AG08396 (cell line): ENCODE measurements at places on chromosomes 2 and 18.
A peak's percentile ranks its signal among the peaks of the same experiment; 100 is the strongest.

GRCh38 chr2:15938803-15939555 lies 1.4 kb upstream of the MYCN start:
- DNase-seq = no peak

DNA sequence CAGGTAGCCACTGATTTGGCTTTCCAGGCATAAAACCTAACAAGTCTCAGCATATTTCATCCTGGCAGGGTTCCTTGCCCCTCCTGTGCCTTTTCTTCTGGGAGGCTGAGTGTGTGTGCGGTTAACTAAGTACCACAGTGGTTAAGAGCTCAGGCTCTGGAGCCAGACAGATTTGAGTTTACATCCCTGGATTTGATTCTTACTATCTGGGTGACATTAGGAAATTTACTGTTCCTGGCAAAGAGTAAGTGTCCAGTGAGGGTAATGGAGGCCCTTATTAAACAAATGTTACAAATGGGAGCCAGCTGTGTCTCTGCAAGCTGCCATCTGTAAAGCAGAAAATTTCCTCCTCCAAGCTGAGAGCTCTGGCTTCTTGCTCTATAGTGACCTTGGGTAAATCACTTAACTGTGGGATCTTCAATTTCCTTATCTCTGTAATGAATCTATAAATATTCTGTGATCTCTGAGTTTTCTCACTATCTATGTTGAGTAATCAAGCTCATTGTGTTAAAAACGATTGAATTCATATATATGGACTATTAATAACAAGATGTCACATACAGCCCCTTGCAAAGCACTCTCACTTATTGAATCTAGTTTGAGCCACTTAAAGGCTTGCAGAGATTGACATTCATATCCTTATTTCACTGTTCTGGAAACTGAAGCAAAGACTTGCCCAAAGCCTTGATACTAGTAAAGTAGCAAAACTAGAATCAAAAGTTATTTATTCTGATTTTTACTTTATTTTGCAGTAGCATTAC lies 6.5 kb upstream of the COBLL1 start:
- no peak for DNase-seq

- DNase-seq = no peak
These were observed 87.3 kb downstream of the WDSUB1 start for GRCh38 chr2:159199236-159199635.

- DNase-seq = no peak
These were observed 37.4 kb upstream of the THUMPD2 start for GRCh38 chr2:39816428-39816827.

GRCh38 chr2:56244506-56244905 lies 60.7 kb downstream of the CCDC85A start:
- DNase-seq = no peak

DNA sequence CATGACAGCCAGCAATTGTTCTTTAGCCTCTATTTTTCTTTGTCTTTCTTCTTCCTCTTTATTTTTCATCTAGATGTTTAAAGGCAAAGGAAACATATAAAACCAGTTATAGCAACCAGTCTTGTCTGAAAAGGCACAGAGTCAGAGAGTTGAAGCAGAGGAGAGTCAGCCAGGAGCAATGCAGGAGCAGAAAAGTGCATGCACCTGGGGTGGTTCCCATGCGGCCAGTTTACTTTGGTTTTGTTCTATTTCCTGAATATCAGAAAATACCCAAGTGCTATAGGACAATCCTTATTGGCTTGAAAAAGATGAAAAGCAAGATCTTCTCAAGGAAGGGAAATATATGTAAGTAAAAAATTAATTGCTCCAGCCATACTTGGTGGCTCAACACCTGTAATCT lies 44.9 kb downstream of the CFAP210 start:
- no peak for DNase-seq

DNA sequence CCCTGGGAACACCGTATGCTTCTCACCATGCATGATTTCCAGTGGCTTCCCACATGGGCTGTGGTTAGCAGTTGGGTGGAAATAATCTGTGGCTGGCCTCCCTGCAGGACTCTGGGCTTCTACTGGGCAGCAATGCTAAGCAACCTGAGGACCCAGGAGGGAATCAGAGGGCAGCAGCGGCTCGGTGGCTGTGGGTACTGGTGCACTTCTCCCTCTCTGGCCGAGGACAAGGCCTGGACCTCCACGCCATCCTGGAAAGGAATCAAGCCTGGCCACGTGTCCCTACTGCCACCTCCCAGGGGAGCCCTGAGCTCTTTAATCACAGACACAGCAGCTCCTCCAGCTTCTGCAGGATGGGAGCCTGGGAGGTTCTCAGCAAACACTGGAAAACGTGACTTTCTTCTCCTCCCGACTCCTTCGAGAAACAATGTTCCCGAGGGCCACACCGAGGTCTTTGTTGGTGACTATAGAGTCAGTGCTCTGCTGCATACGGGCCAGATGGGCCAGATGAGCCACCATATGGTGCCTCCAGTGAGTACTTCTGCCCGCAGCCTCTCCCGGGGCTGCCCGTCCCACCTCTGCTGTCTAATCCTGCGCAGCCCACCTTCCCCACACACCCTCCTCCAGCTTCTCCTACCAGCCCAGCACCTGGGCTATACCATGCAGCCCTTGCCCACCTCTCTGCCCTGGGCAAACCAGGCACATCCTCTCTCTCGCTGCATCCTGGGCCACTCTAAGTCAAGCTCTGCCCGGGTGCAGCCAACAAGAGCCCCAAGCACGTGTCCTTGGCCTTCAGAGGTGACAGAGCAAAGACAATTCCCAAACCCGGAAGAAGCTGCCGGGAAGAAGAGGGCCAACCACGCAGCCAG lies 42.8 kb upstream of the OTOS start:
- DNase-seq = no peak

- DNase-seq = no peak
These were observed 24.9 kb downstream of the TDRD15 start for GRCh38 chr2:21148718-21149117.

GRCh38 chr18:60099709-60100108 lies 199.9 kb downstream of the PMAIP1 start:
- no peak for DNase-seq

DNA sequence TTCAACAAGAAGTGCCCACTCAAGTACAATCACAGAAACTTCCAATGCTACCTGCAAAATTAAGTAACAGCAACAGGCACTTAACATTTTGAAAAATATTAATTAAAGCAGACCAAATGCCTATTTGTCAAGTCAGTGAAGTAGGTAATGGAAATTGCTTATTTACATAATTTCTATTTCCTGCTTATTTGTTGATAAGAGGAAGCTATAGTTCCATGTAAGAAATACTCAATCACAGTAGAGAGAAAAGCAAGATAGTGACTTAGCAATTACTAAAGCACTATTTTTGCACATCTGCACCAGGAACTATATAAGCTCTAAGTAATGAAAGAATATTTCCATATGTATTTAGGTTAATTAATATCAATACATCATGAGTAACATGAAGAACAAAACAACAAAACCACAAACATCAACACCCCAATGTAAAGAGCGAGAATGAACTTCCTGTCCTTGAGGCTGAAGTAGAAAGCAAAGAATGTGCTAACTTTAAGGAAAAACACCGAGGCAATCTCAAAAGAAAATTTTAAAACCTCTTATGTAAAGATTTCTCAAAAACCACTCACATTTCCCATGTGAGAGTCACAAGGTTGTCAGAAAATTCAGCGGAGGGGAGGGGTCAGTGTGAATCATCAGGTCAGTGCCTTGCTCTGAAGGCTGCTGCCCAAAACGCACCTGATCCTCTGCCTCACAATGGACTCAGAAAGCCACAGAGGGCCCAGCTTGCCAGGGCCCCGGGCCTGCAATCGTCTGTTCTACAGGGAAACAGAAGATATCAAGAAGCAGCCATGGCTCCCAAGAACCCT lies 12.5 kb downstream of the NPC1 start:
- DNase-seq = peak; percentile 66

DNA sequence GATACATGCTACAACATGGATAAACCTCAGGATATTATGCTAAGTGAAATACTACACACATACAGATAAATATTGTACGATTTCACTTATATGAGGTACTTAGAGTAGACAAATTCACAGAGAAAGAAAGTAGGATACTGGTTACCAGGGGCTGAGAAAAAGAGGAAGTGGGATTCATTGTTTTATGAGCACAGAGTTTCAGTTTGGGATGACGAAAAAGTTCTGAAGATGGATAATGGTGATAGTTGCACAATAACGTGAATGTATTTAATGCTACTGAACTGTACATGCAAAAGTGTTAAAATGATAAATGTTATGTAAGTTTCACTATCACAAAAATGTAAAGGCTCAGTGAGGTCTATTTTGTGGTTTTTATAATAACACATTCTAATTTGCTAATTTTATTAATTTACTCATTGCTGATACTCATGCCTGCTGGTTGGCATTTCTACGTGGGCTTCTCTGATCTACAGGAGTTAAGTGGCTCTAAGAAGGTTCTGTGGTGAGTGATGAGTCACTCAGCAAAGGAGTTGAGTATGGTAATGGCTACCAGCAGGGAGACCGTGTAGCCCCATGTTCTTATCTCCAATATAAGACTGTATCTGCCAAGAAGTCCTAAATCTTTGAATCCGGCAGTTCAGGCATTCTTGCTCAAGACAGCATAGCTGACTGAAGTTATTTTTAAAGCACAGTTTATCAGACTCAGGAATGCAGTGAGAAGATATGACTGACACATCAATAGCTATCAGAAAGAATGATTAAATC lies 41.1 kb downstream of the UPP2 start:
- DNase-seq = no peak

DNA sequence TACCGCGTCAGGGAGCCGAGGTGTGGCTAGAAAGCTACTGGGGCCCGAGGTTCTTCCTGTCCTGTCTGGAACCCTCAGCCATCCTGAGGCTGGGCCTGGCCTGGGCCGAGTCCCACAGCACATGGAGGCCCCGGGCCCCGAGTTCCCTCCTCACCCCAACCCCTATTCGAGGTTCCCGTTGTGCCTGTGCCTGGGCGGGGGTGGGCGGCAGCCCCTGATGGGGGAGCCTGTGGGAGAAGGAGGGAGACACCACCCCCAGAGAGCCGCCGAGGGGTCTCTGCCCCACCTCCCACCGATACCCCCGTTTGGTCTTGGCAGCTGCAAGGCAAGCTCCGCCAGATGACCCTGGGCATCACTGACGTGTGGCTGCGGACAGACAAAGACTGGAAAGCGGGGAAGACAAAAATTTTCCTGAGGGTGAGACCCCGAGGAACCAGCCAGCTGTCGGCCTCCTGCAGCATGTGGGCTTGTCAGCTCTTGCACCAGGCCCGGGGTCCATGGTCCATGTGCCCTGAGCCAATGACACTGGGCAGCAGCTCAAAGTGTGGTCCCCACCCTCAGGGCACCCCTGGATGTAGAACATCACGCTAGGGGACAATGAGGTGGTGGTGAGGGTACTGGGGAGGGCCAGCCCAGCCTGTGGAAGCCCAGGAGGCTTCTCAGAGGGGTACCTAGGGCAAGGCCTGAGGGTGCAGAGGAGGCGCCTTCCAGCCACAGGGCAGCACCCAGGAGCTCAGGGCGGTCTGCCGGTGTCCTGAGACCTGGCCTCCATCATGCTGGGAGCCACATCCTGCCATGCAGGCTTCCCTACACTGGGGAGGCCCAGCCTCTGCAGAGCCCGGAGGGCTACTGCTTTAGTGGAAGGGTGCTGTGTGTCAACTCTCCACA lies 52.5 kb upstream of the GPR17 start:
- no peak for DNase-seq

- no peak for DNase-seq
These were observed 123.0 kb downstream of the AGAP1 start for GRCh38 chr2:235616885-235617284.

GRCh38 chr2:171319164-171319810 lies 114.5 kb downstream of the METTL8 start:
- no peak for DNase-seq

DNA sequence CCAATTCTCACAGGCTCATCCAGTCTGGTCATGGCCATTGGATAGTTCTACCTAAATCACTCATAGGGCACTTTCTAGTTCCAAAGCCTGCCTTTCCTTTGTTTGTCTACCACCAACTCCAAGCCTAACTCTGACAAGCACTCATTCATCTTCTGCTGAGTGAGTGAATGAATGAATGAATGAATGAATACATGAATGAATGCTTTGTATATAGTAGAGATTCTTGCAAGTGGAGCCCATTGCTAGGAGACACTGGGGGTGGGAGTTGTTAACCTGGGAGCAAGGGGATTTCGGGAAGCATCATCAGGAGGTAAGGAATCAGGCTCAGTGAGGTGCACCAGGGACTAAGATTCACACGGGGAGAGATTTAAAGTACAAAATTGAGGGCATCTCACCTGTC lies 3.3 kb upstream of the MOCOS start:
- no peak for DNase-seq

DNA sequence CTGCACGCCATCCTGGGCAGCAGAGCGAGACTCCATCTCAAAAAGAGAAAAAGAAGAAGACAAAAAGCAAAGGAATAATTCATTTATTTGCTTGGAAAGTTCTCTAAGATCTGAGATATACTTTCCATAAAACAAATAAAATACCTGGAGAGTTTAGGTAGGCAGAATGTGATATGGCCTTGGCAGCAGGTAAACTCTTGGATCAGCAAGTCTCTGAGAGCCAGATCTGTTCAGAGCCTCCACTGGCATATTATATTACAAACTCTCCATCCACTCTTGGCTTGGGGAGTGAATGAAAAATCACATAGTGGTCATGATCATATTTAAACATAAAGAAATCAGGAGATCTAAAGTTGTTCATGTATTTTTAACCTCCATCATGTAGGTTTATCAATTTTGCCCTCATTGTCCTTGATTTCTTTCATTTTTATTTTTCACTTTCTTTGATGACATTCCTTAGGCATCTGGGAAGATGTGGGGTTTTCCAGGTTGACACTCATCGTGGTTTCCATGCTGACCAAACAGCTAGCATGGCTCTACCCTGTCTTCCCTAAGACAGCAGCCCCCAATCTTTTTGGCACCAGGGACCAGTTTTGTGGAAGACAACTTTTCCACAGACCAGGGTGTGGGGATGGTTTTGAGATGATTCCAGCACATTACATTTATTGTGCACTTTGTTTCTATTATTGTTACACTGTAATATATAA lies 10.2 kb downstream of the LRRFIP1 start:
- no peak for DNase-seq

GRCh38 chr2:234686088-234686890 lies 189.4 kb upstream of the ARL4C start:
- no peak for DNase-seq

DNA sequence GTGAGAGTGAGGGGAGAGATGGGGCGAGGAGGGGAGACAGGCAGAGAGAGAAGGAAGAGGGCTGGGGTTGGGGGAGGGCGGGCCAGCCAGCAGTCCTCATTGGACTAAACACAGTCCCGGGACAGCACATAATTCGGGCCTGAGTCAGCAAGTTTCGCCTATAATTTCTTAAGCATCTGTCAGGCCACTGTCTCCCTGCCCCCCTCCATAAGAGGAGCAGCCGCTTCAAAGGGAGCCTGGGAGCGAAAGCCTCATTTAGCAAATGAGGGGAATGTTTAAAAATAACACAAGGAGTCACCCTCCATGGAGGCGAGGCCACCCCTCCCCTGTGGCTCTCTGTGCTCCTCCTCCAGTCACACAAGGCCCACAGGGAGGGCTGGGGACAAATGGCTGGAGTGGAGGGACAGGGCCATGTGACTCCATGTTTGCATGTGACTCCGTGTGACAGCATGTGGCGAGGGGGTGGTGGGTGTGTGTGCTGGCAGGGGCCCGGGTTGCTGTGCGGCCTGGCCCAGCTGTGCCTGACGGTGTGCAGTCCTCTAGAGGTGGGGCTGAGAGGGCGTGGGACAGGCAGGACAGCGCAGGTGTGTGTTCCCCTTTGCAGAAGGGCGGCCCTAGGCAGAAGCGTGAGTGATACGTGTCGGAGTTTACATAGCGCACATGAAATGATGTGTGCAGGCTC lies 162.4 kb downstream of the CELF4 start:
- peak; percentile 89 for DNase-seq
